ENCODE measurements at places on chromosomes 1 and 21.
A peak's percentile ranks its signal among the peaks of the same experiment; 100 is the strongest.

GRCh38 chr1:84402060-84402459 is 3.8 kb downstream of the DNASE2B start:
- no peak for DNase-seq

- DNase-seq = peak; percentile 72
Observed at GRCh38 chr1:192763756-192764155, 45.1 kb upstream of the RGS2 start.

DNA sequence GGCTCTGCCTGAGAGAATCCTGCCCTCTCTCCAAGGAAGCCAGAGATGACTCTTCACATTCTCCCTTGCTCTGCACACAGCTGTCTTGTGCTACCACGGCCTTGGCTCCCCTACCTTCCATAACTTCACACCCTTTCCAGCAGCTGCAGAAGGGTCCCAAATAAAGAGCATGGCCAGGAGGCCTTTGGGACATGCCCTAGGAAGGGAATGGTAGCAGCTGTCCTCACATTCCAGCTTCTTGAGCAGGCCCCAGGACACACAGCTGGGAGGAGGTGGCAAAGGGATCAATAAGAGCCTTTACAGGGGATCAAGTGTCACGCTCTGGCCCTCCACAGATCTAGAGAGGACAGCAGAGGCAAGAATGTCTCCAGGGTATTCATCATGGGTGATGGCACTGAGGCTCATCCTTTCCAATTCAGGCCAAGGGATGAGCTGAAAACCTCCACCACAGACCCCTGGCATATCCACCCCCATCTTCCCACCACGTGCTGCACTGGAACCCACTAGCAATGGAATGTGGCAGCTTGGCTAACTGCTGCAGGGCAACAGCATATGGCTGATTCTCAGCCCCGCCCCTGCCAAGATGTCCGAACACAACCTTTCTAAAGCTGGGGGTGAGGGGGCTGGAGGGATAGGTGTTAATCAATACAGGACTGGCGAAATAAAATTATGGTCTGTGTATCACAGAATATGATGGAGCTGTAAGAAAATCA is 17.8 kb upstream of the RAB29 start:
- no peak for DNase-seq

- DNase-seq = peak; percentile 21
Observed at GRCh38 chr1:241560146-241560848, 28.1 kb downstream of the KMO start.

GRCh38 chr1:19762175-19762779 is 37.4 kb downstream of the TMCO4 start:
- peak; percentile 53 for DNase-seq

GRCh38 chr1:115530407-115530806 is 111.4 kb upstream of the VANGL1 start:
- peak; percentile 4 for DNase-seq

GRCh38 chr1:157995583-157996169 is 2.2 kb downstream of the KIRREL1 start:
- DNase-seq = peak; percentile 31

GRCh38 chr1:162578936-162579335 is 17.4 kb downstream of the UAP1 start:
- no peak for DNase-seq

DNA sequence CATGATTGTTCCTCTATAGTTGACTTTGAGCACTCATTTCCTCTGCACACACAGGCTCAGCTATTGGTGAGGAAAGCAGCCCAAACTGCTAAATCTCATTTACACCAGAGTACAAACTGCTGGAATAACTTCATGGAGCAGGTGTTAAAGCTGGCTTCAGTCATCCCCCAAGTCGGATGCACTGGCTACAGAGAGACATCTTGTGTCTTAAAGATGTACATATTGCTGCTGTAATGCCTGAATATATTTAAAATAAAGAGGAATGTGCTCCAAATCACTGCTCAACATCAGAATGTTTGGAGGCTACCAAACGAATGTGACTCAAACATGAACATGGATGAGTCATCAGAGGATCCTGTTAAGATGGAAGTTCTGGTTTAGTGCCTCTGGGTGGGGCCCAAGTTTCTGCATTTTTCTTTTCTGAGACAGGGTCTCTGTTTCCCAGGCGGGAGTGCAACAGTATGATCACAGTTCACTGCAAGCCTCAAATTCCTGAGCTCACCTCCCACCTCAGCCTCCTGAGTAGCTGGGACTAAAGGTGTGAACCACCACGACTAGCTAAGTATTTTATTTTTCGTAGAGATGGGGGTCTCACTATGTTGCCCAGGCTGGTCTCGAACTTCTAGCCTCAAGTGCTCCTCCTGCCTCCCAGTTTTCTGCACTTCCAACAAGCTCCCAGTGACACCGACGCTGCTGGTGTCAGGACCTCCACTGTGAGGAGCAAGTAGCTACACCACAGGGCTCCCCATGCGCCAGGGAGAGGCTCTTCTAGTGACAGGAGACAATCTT is 79.0 kb upstream of the KRTAP19-8 start:
- peak; percentile 77 for DNase-seq

DNA sequence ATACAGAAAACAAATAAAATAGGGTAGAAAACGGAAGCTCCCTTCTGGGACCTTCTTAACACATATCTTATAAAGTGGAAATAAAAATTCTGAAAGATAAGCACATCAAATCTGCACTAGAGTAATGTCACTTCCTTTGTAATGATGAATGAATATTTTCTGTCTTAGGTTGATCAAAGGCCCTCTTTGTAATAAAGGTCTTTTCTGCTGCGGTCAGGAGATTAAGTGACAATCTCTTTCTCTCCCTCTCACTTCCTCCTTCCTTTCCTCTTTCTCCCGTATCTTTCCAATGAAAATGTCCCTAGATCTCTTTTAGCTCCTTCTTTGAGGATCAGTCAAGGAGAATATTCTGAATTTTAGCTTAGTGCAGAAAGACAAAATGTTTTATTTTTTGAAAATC is 33.8 kb downstream of the TMCO1 start:
- no peak for DNase-seq

DNA sequence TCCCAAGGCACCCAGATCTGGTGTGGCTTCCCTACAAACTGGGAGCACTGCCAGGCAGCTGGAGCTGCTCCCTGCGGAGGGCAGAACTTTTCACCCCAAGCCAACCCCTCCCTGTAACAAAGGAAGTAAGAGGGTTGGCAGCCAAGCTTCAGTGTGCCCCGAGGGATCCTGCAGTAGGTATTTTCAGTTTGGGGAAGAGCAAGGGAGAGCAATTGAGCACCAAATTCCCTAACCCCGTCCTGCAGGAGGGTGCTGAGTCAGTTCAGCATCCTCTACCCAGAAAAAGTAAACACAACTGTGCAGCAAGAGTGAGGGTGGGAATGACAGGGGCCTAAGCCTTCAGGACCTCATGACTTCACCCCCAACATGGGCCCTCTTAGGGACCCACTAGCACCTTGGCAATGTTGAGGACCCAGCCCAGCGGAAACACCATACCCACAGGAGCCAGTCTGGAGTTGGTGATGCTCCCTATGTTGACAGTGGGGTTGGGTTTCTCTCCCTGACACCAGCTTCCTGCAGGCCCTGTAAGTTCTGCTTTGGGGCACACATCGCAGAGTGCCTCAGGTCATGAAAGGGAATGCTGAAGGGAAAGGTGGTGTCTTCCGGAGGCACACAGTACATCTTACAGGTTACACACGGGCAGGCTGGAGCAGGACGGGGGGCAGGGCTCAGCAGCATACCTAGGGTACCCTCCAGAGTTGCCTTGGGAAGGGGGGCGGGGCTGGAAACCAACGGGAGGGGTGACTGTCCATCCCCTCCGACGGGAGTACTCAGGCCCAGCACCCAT is 14.8 kb downstream of the SH3BP5L start:
- no peak for DNase-seq

DNA sequence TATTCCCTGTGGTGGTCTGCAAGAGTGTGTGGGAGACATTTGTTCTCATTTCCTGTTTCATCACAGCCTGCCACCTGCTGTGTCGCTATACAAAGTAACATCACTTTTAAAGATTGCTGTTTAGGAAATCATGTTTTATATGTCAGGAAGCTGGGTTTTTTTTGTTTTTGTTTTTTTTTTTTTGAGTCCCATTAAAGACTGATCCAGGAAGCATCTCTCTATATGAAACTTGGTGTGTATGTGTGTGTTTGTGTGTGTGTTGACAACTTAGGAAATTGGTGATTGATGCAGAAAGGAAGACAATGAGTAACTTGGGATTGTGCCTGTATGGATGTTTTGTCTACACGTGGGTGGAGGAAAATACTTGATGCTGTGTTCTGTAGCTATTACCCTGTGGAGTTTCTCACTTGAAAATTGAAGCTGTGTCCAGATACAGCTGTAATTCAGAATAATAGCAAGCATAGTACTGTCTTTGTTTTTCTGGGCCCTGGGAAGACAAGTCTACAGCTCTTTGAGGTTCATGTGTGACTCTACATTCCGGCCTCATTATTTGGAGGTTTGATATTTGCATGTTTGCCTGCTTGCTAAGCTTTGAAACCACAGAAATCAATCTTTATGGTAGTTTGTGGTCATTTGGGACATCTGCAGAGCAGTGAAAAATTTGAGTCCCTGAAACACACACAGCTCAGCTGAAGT is 47.9 kb downstream of the LAMC1 start:
- peak; percentile 44 for DNase-seq

DNA sequence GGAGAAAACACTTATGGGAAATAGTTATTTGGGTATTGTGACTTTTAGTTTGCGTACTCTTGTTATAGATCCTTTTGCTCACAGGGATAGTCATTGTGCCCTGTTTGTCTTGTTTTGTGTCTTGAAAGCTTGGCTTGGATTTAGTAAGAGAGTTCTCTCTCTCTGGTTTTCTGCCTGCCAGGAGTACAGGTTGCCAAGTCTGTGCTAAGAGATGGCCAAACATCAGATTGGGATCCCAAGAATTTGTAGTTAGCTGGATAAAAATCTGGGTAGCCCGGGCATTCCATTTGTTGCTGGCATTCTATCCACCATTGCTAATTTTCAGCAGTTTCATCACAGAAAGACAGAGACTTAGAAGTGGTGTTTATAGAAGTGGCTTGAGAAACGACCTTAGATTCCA is 222.2 kb downstream of the NRIP1 start:
- DNase-seq = peak; percentile 8

GRCh38 chr1:34361781-34362357 is 185.2 kb downstream of the C1orf94 start:
- no peak for DNase-seq

DNA sequence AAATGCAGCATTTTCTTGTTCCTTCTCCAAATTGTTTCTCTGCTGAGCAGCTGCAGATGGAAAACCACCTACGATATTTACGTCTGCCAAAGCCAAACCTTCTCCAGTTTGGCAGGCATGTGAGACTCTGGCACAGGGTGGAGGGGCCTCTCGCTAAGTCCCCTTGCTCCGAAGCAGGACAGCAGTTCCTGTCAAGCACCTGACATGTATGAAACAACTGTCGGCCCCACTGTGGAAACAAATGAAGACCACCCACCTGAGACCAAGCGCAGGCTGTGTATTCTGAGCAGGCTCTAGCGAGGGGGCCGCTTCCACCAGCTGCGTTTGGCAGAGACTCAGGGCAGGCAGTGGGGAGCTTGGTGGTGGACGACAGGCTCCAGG is 74.7 kb downstream of the RIPK4 start:
- DNase-seq = no peak

DNA sequence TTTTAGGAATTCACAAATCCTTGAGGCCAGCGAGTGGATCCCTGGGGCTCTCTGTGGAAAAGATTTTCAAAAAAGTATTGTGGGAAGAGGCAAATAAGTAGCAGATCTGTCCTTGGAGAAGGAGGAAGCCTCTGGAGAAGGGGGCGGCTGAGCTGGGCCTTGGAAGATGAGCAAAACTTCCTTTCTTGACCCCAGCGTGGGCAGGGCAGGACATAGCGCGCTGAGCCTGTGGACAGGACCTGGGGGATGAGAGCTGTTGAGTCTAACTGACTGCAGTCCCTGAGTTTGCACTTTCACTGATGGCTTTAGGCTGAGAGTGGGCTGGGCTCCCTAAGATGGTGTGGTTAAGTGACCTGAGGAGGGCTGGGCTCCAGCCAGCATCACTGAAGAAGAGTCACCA is 170.2 kb upstream of the GALNT2 start:
- no peak for DNase-seq

DNA sequence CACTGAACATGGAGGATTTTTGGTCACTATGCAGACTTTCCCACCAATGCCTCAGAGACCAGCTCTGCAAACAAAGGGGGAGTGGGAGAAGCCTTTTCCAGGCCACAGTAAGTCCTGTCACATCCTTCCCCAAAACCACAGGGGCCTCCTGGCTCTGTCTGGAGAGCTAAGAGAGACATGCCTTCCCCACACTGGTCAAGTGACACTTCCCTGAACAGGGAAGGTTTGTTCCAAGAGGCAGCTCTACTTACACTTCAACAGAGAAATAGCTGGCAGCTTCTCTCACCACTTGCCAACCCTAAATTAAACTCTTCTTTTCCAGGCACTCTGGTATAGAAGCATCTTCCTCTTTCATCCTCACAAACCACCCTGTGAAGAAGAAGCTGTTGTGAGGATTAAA is 39.7 kb downstream of the EDN2 start:
- DNase-seq = no peak

DNA sequence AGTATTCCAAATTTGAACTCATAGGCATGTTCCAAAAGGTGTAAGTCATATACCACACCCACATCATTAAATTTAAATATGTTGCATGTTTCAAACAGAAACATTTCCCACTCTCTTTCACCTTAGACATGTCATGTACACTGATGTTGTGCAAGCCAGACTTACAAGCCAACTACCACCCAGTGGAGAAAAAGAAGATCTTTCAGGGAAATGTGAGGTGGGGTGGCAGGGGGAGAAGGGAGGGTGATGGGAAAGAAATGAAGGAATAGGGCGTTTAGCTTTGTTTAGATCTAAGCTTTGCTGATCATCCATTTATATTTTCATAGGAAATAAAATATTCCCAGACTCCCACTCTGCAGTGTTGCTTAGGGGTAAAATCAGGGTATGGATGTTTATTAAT is 1.6 kb downstream of the NEGR1 start:
- peak; percentile 27 for DNase-seq

DNA sequence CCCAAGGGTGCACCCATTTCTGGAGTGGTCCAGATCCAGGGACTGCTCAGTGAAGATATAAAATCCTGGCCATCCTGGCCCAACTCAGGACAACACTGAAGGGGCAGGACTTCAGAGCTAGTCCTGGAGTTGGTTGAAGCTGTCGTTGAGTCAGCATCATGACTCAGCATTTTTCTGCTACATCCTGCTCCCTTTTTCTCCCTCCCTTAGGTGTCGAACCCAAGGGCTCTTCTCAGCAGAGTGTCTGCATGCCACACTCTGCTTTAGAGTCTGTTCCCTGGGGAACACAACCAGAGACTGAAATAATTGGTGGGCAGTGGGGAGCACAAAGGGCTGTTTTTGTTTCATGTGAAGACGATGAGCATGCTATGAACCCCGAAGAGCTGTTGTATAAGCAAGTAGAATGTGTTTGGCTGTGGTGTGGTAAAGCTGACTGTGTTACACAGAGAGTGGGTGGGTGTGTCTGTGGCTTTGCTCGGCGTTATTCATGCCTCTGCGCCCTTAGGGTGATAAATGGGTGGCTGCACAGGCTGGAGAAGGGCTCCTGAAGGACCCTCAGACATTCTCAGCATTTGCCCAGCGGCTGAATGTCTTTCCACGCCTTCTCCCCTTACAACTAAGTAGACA is 167.2 kb downstream of the CYYR1 start:
- peak; percentile 81 for DNase-seq

DNA sequence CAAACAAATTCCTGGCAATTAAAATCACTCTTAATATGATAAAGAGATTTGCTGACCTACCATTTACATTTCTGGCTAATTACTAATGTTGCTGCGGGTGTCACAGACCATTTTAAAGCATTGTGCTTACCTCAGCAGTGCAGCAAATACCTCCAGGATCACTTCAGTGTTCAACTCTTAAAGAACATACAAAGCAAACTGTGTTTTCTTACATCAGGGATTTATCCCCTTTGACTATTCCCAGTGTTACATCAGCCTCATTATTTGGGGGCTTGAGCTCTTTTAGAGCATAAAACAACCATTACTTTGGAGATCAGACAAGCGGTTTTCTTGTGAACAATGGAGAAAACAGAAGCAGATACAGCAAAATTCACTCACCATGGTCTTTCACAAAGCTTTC is 185.4 kb downstream of the LYPLAL1 start:
- no peak for DNase-seq
